ENCODE measurements at places on chromosomes 7 and 10.

DNA sequence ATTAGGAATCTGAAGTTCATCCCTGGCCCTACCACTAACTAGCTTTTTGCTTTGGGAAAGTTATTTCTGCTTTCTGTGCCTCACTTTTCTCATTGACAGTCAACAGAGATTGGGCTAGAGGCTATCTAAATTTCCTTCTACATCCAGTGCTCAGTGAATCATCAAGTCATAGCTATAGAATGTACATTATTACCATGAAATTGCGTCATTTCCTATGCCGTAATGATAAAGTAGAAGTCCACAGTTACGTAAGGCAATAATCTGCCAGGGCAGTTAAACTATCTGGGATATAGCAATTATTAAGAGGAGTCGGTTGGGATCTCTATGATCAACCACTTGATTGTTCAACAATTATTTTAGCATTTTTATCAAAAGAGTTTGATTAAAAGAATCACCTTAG lies 64.4 kb downstream of the ITGB8 start:
- DNase-seq: peak; percentile 13

- DNase-seq: no peak
Observed at GRCh38 chr10:8296090-8296733, 241.7 kb downstream of the GATA3 start.

GRCh38 chr7:27176962-27177794 lies 3.1 kb upstream of the HOXA10 start:
- no peak for DNase-seq

GRCh38 chr10:51171946-51172345 lies 97.7 kb downstream of the PRKG1 start:
- DNase-seq: no peak

GRCh38 chr7:66157060-66157459 lies 42.4 kb downstream of the CRCP start:
- no peak for DNase-seq

- DNase-seq: no peak
Observed at GRCh38 chr10:58780476-58780875, 267.8 kb downstream of the BICC1 start.

GRCh38 chr10:74361678-74362077 lies 210.7 kb downstream of the ADK start:
- DNase-seq: no peak

GRCh38 chr7:127392182-127392565 lies 334 bp downstream of the ZNF800 start:
- peak; percentile 80 for DNase-seq

DNA sequence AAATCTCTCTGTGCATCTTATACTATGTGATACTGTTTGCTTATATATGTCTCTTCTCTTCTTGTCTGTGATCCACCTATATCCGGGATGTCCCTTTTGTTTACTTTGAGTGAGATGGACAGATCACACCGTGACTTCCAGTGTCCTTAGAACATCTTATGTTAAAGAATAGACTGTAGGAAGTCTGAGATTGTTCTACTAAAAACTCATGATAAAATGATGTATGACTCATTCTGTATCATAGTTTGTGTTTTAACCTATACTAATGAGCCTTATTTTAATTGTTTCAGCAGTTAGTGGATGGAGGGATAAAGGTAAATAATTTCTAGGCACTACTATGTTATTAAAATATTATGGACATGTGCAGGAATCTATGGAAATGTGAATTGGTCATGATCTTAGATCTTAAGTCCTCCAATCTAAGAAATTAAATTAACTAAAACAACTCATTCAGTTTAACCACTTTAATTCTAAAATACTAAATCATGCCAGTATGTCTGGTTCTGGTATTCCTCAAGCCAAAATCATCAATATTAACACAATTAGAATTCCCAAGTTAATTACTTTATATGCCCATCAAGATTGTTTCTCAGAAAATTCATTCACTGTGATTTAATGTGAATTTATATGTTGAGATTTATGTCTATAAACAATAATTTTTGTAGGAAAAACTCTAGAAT lies 32.0 kb downstream of the ITGB8 start:
- no peak for DNase-seq

GRCh38 chr10:94108200-94108599 lies 114.5 kb downstream of the PLCE1 start:
- DNase-seq: peak; percentile 35

- peak; percentile 21 for DNase-seq
Observed at GRCh38 chr10:92208736-92209135, 82.1 kb downstream of the CPEB3 start.

DNA sequence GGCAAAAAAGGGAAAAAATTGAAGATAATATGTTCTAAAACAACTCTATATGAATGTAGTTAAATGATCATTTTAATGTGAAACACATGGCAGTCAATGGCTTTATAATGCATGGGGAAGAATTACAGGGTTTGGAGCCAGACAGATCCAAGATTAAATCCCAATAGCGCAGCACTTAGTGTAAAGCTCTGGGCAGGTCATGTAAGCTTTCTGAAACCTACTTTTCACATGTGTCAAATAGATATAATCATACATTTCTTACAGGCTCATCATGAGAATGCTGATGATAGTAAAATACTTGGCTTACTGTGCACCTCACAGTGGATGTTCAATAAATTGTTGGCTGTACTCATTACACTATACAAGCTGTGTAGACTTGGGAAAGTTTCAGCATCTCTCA lies 48.0 kb upstream of the ZNF365 start:
- DNase-seq: no peak

DNA sequence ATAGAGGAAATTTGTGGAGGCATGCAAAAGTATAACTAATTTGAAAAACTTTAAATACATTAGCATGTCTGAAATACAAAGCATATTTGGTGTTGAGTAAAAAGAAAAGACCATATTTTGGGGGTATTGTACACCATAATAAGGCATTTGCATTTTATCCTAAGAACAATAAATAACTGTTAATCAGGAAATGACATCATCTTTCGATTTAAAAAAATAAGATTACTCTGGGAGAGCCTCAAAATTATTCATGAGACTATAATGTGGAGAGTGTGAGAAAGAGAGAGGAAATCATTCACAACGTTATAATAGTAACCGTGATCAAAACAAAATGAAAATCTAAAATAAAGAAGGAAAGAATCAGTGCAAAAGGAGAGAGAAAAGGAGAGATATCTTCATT lies 712.3 kb upstream of the POT1 start:
- DNase-seq: no peak

DNA sequence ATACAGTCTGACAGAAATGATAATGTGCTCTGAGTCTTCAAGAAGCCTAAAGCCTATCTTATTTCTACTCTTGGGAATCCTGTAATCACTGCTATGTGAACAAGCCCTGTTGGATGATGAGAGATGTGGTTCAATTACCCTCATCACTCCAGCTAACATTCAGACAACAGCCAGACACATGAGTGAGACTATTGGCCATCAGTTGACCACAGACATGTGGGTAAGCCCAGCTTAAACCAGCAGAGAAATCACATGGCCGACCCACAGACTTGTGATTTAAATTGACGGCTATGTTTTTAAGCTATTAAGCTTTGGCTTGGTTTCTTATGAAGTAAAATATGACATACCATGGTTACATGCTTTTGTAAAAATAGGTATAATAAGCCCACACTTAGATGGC lies 2.6 kb downstream of the MBL2 start:
- no peak for DNase-seq

DNA sequence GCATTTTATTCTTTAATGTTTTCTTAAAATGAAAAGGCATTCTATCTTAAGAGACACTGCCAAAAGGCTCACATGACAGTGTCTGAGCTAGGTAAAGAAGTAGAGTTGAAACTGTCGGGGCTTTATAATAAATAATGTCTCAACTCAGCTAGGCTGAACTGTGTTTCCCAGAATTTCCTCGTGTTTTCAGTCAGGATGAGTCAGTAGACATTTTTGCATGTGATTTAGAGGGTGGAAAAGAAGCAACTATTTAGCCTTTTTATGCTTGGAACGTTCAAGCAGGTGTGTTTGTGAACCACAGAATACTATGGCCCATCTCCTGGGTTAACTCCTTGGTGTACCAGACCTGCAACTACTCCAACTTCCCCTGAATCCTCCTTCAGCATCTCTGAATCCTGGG lies 23.4 kb upstream of the LIPA start:
- DNase-seq: no peak

DNA sequence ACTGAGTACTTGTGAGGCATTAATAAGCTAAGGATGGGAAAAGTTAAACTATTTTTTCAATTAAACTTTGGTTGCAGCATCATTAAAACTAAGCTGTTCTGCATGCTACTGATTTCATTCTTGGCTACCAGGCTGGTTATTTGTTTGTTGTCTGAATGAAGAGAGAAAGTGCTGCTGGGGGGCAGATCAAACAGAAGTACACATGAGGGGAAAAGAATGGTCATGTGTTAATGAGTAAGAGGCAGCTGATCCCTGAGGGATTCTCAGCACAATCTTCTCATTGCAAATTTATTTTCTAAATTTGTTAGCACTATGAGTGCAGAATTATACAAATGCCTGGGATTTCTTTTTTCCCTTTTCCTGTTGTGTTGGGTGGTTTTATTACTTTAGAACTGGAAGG lies 213.2 kb upstream of the HPS1 start:
- no peak for DNase-seq

GRCh38 chr10:132224343-132225072 lies 37.8 kb downstream of the DPYSL4 start:
- DNase-seq: no peak

- DNase-seq: no peak
Observed at GRCh38 chr10:132919374-132920100, 22.8 kb downstream of the CFAP46 start.

DNA sequence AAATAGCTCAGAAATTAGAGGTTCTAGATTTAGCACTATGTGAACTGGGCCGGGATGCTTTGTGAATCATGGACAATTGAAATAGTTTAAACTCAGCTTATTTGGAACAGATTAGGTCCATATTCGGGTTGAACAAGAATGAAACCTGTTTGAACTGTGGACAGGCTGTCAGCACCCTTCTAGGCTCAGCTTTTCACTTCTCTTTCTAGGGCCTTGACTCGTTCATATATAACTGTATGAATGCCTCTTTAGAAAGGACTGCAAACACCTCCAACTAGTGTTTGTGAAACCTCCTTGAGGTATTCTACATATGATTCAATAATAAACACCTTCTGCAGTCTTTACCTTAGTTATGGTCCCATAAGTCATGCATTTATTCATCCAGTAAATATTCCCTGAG lies 115.6 kb downstream of the REEP3 start:
- no peak for DNase-seq

GRCh38 chr7:122261442-122261841 lies 43.1 kb downstream of the FEZF1 start:
- DNase-seq: no peak

- no peak for DNase-seq
Observed at GRCh38 chr10:126561921-126562680, 108.4 kb downstream of the C10orf90 start.

- DNase-seq: no peak
Observed at GRCh38 chr7:1106793-1107421, 19.0 kb downstream of the GPER1 start.

DNA sequence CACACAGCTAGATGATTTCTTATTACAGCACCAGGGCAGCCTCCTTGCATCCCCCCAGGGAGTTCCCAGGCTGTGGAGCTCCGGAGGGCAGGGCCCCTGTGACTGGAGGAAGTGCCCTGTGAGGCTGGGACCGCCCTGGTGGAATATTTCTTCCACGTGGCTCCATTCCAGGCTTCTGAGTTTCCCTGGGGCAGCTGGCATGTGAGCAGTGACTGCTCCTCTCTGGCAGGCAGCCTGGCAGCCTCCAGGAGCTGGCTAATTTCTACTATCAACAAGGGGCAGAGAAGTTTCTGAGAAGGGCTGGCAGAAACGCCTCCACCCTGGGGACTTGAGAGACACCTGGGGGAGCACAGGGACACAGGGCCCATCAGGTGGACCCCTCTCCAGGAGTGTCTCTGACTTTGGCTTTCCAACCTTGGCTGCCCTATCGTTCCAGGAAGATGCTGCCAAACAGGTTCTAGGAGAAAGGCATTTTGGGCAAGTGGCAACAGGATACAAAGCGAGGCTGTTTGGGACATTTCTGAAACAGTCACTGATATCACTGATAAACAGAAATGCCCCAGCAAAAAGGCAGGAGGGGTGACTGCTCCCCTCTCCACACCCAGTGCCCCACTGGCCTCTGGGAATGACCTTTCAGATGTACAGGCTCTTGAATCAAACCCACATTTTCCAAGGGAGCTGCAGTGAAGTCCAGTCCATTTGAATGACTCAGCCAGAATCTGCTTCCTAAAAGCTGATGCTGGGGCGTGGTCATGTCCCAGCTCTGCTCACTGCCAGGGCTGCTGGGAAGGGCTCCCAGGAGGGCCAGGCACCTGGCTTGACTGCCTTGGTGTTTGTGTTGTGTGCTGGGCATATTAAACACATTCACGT lies 16.1 kb downstream of the MYOF start:
- peak; percentile 60 for DNase-seq

GRCh38 chr7:100888988-100889750 lies at the start of gene UFSP1:
UFSP1 (minus strand) TSS chr7:100889715; CDS start chr7:100889271, 444 bp downstream.
- no peak for DNase-seq

- no peak for DNase-seq
Observed at GRCh38 chr7:112252691-112253090, 46.2 kb downstream of the ZNF277 start.

GRCh38 chr7:128128401-128128800 lies 97.2 kb upstream of the LRRC4 start:
- no peak for DNase-seq

- DNase-seq: no peak
Observed at GRCh38 chr7:140057143-140057535, 5.6 kb downstream of the PARP12 start.

GRCh38 chr10:33293531-33294170 lies 40.8 kb downstream of the NRP1 start:
- DNase-seq: no peak

DNA sequence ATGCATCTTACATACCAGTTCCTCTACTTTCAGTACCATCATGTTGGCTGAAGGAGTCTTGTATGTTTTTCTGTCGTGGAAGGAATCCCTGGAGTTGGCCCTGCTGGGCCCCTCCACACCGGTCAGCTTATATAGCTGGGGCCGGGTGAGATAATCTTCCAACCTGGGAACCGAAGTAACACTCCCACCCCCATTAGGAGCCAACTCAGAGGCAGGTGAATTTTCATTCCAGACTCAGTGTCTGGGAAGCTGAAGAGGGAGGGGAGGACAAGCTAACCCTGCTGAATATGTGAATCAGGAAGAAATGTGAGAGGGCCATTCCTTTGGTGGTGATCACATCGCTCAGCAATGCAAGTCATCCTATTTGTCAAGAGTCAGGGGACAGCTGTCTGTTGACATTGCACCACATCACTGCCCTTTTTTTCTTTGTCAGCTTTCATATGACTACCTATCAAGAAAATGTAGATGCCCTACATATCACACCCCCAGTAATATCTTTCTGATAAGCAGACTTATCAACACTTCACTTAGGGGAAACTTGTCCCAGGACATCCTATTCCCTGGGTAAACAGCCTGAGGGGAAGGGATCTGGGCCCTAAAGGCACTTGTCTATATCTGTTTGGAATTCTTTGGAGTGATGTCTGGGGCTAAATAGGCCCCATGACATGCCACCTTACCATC lies at the start of gene ANKRD1:
Gene ANKRD1 (minus strand): TSS at position 102 of the 681 bp plus-strand sequence. CDS start 60 bp downstream, at position 42.
- DNase-seq: peak; percentile 80

GRCh38 chr7:30898411-30898810 lies 13.2 kb upstream of the AQP1 start:
- DNase-seq: no peak

Measured in RKO (cell line).